ENCODE measurements at places on chromosomes 11 and 22.

DNA sequence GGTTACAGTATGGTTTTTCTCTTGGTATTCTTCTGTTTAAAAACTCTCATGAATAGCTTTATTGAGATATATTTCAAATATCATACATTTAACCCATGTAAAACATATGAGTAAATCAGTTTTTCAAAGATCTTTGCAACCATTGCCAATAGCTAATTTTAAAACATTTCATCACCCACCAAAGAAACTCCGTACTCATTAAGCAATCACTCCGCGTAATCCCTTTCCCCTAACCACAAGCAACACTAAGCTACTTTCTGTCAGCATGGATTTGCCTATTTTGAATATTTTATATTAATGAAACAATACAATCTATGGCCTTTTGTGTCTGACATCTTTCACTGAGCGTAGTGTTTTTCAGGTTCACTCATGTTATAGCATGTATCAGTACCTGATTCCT lies 697.9 kb upstream of the ANO5 start:
- no peak for DNase-seq

DNA sequence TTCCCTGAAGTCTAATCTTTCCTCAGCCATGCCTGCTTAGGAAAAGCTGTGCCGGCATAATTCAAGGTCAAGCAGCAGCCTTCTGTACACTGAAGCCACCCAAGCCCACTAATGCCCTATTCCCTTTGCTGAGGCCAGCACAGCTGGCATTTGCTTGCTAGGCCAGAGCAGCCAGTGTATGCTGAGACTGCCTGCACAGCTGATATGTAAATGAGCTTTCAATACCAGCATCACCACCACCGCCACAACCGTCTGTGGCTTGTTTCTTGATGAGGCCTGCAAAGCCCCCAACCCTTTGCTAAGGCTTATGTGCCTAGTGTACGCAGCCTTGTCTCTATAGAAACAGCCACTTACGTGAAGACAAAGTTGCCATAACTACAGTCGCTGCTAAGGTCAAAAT lies 56.3 kb upstream of the TNRC6B start:
- DNase-seq: no peak

GRCh38 chr11:64784813-64785581 lies 6.7 kb upstream of the SF1 start:
- DNase-seq: no peak

GRCh38 chr11:61880454-61880853 lies 10.9 kb downstream of the FADS3 start:
- DNase-seq: no peak

GRCh38 chr11:113201054-113201818 lies 113.1 kb upstream of the TTC12 start:
- no peak for DNase-seq

- no peak for DNase-seq
Measured at GRCh38 chr11:12990162-12990480, 19.0 kb upstream of the RASSF10 start.
